Activated CD4-positive, alpha-beta T cell treated with anti-CD3 and anti-CD28 coated beads, Interleukin-2, amount 10 ng/mL, durations not matched to agents 24 days and 14 days (primary cell): ENCODE measurements at places on chromosomes 12 and 14.

GRCh38 chr14:97230051-97230450 lies 432.9 kb downstream of the VRK1 start:
- H3K36me3 ChIP-seq = no peaks in the 10 kb centered on the region
- no peaks in the 10 kb centered on the region for H3K4me1 ChIP-seq
- DNase-seq = no peak

DNA sequence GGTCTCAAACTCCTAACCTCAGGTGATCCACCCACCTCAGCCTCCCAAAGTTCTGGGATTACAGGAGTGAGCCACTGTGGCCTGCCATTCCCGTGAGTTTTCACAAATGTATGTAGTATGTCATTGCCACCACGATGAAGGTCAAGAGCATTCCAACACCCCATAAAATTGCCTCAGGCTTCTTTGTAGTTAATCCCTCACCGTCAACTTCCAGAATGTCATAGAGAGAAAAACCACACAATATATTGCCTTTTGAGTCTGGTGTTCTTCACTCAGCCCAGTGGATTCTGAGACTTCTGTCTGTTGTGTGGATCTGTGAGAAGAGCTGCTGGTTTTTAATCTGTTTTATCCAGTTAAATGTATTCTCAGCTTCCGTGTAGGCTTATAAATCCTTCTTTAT lies 12.6 kb upstream of the CFAP251 start:
- no peaks in the 10 kb centered on the region for H3K27me3 ChIP-seq
- DNase-seq = no peak
- H3K4me3 ChIP-seq = no peak overlapping the region
- H3K4me1 ChIP-seq = peaks cover 8% of the 10 kb centered on the region

GRCh38 chr12:6065131-6065862 lies 59.2 kb downstream of the VWF start:
- H3K27me3 ChIP-seq = peaks cover 3% of the 10 kb centered on the region
- H3K4me3 ChIP-seq = no peak overlapping the region
- H3K27ac ChIP-seq = no peak overlapping the region
- no peaks in the 10 kb centered on the region for H3K36me3 ChIP-seq
- DNase-seq = no peak

DNA sequence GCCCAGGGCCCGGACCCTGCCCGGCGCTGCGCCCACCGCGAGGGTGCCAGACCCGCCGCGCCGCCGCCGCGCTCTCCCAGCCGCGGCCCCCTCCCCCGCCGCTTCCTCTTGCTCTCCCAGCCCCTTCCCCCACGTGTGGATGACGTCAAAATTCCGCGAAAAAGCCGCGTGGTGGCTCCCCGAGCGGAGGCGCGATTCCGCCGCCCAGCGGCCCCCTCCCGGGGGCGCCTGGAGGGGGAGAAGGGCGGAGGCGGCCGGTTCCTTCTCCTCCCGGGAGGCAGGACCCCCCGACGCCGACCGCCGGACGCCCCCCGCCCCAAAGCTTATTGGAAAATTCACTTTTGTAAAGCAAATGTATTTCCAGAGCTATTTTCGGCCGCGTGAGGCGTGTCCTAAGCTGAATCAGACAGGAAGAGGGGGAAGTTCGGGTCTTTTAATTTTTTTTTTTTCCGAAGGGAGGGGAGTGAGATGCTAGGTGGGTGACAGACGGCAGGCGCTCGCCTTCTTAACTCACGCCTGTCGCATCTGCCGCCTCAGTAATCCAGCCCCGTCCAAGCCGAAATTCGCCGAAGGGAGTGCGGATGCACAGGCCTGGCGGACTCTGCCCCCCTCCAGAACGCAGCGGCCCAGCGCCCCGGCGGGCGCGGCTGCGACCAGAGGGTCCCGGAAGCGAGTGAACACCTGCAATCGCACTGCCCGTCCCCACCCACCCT lies 4.1 kb upstream of the CCND2 start:
- peaks cover 16% of the 10 kb centered on the region for H3K27me3 ChIP-seq
- H3K4me1 ChIP-seq = peaks cover 24% of the 10 kb centered on the region
- peak; percentile 98 for DNase-seq

DNA sequence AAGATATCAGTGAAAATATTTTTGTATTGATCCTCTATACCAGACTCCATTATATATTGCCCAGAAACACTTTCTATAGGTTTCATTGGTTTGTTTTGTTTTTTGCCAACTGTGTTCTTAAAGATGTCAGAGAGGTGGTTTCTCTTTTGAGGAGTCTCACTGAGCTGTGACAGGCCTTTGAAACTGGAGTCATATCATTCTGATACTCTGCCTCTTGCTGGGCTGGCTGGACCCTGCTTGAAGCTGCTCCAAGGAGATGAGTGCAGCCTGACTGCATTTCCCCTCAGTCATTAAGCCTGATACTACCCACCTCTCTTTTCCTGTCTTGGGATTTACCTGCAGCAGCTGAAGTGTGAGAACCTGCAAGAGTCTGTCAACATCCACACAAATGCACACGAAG lies 16.4 kb upstream of the TAS2R30 start:
- H3K27me3 ChIP-seq = no peaks in the 10 kb centered on the region
- DNase-seq = no peak
- no peak overlapping the region for H3K4me3 ChIP-seq
- H3K4me1 ChIP-seq = no peaks in the 10 kb centered on the region
- peaks cover 40% of the 10 kb centered on the region for H3K36me3 ChIP-seq

GRCh38 chr14:62015243-62015642 lies 253.0 kb downstream of the SNAPC1 start:
- no peak overlapping the region for H3K27ac ChIP-seq
- no peaks in the 10 kb centered on the region for H3K36me3 ChIP-seq
- H3K27me3 ChIP-seq = peaks cover under 1% of the 10 kb centered on the region
- H3K4me1 ChIP-seq = no peaks in the 10 kb centered on the region
- no peak overlapping the region for H3K4me3 ChIP-seq
- no peak for DNase-seq

DNA sequence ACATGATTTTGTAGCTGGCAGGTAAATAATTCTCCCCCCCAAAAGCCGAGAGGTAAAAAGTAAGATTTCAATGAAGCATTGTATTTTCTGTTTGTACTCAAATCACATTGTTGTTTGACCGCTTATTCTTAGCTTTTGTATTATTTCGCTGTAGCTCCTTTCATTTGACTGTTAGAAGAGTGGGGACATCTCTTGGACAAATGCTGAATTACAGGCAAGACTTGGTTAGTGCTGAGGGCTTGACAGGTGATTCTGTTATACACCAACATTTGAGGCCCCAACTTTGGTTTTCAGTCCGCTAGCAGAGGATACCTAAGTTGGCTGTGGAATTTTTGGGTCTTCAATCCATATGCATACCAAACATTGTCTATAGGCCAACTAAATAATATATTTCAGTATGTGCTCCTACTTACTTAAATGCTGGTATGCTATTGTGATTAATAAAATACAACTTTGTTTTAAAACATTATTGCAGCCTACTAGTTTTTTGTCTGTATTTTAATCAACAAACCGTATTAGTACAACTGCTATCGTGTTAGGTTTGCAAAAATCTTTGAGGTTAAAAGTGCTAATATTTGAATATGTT lies 102.2 kb downstream of the ERC1 start:
- no peak overlapping the region for H3K4me3 ChIP-seq
- peaks cover 2% of the 10 kb centered on the region for H3K36me3 ChIP-seq
- DNase-seq = peak; percentile 83
- no peaks in the 10 kb centered on the region for H3K27me3 ChIP-seq
- H3K27ac ChIP-seq = no peak overlapping the region

GRCh38 chr14:89455412-89455811 lies 38.4 kb upstream of the FOXN3 start:
- H3K36me3 ChIP-seq = peaks cover 8% of the 10 kb centered on the region
- no peak overlapping the region for H3K27ac ChIP-seq
- peaks cover 5% of the 10 kb centered on the region for H3K4me1 ChIP-seq
- DNase-seq = no peak
- no peaks in the 10 kb centered on the region for H3K27me3 ChIP-seq

DNA sequence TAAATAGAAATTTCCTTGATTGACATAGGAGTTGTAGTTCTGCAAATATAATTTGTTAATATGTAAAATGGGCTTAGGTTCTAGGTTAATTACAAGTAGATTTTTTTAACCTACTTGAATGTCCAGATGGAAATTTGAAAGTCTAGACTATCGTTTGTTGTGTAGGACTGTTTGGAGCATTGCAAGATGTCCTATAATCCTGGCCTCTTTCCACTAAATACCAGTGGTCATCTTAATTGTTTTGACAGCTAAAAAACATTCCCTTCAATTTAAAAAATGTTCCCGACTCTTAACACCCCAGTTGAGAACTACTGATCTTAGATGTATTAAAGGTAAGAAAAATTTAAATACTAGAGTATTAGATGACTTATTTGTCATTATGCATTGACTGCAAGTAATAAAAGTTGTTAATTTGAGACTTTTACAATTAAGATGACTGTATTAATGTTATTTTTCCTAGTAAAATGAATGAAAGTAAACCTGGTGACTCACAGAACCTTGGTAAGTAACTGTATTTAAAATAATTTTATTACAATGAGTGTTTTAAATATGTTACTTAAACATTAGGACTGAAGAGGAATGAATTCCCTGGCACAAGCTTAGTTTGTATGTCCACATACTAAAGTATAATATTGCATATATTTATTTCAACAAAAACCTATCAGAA lies 21.8 kb downstream of the G2E3 start:
- peaks cover 44% of the 10 kb centered on the region for H3K36me3 ChIP-seq
- no peak overlapping the region for H3K27ac ChIP-seq
- no peak overlapping the region for H3K4me3 ChIP-seq
- peaks cover 20% of the 10 kb centered on the region for H3K4me1 ChIP-seq
- no peak for DNase-seq
